ENCODE measurements at places on chromosomes 13 and 19.

GRCh38 chr13:73107481-73107880 lies 48.7 kb downstream of the KLF5 start:
- DNase-seq, result no peak

- DNase-seq, result no peak
These were observed 1.7 kb upstream of the SBK3 start for GRCh38 chr19:55546822-55547614.

DNA sequence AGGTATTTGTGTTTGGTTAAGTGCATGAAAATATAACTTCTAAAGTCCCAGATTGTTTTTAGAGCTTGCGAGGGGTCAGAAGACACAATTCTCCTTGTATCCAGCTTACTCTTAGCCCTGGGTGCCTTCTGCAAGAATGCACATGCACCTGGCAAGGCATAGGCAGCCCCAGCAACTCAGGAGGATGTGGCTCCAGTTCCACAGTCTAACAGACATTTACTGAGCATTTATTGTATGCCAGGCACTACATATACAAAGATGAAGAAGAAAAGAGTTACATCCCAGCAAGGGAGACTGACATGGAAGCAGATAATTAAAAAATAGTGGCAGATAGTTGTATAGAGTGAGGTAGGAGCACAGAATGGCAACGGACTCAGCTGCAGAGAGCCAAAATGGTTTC lies 101.1 kb upstream of the FRY start:
- DNase-seq, result no peak

- no peak for DNase-seq
These were observed 759 bp downstream of the PPP1R15A start for GRCh38 chr19:48872884-48873475.

- no peak for DNase-seq
These were observed 510.1 kb upstream of the NBEA start for GRCh38 chr13:34431827-34432581.

- DNase-seq, result no peak
These were observed 25.1 kb upstream of the CD70 start for GRCh38 chr19:6616011-6616410.

GRCh38 chr19:21472507-21472906 lies 32.9 kb upstream of the ZNF429 start:
- no peak for DNase-seq

DNA sequence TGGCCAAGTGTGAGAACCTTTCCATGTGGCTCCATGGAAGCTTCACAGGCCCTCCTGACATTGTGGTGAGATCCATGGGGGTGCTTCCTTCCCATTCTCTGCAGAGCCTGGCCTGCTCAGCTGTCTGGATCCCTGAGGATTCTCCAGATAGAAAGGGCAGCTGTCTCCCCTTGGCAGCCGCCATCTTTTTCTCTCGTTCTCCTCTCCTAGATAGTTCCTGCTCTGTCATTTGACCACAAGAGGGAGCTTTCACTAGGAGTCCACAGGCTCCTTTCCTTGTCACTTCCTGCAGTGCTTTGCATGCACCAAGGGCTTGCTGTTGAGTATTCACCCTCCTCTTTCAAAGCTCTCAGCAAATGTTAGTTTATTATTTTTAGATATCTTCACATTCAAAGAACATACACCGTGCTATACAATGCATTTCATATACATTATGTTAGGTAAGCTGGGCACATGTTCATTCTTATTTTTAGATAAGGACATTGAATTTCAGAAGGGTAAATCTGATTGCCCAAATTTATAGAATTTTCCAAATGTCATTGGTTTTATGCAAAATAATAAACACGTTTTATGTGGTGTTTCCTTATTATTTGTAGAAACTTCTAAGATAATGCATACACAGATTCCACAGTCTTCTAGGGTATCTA lies 133.2 kb downstream of the FRY start:
- no peak for DNase-seq

- no peak for DNase-seq
These were observed 5.7 kb downstream of the JAK3 start for GRCh38 chr19:17841810-17842662.

DNA sequence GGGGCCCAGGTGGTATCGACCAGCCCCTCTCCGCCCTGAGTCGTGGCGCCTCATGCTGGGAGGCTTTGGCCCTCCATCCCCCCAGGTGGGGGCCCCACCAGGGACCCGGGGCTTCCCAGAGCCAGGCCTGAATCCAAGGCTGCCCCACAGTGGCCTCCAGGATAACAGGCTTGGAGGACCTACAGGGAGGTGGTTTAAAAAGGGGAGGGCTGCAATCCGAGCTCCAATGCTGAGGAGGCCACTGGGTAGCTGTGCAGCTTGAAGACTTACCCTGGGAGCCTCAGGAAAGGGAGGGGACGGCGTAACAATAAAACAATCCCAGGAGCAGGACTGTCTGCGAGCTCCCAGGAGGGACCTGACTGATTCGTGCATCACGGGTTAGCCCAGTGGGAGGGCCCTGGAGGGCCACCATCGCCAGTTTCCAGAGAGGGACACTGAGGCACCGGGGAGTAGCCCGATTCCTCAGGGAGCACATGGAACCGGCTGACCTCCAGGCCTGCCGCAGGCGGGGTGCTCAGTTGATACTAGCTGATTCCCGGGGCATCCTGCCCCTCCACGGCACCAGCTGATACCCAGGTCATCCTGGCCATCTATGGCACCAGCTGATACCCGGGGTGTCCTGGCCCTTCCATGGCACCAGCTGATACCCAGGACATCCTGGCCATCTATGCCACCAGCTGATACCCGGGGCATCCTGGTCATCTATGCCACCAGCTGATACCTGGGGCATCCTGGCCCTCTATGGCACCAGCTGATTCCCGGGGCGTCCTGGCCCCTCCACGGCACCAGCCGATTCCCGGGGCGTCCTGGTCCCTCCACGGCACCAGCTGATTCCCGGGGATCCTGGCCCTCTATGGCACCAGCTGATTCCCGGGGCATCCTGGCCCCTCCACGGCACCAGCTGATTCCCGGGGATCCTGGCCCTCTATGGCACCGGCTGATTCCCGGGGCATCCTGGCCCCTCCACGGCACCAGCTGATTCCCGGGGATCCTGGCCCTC lies 3.7 kb upstream of the C2CD4C start:
- DNase-seq, result no peak

GRCh38 chr13:46172531-46172991 lies 9.4 kb downstream of the LCP1 start:
- no peak for DNase-seq

Data from cortex of kidney (tissue), 1 donor.